ENCODE measurements at places on chromosomes 6 and 20. TPM values are rescaled to one million over a fixed set of nuclear protein-coding genes. Genes with fewer than 3 reads are reported as not detected.
A peak's percentile ranks its signal among the peaks of the same experiment; 100 is the strongest.

- no peak overlapping the region for H3K4me3 ChIP-seq
- DNase-seq = no peak
- H3K27ac ChIP-seq = no peak overlapping the region
- H3K4me1 ChIP-seq = no peaks in the 10 kb centered on the region
Measured at GRCh38 chr6:80519811-80520594, 413.5 kb downstream of the BCKDHB start.

- H3K27me3 ChIP-seq = peaks cover 7% of the 10 kb centered on the region
- DNase-seq = no peak
- peak overlapping the region; percentile 90 for H3K4me3 ChIP-seq
- H3K27ac ChIP-seq = peak overlapping the region; percentile 87
- H3K4me1 ChIP-seq = peaks cover 24% of the 10 kb centered on the region
Measured at GRCh38 chr6:7260291-7261031, 52.5 kb downstream of the SSR1 start.

DNA sequence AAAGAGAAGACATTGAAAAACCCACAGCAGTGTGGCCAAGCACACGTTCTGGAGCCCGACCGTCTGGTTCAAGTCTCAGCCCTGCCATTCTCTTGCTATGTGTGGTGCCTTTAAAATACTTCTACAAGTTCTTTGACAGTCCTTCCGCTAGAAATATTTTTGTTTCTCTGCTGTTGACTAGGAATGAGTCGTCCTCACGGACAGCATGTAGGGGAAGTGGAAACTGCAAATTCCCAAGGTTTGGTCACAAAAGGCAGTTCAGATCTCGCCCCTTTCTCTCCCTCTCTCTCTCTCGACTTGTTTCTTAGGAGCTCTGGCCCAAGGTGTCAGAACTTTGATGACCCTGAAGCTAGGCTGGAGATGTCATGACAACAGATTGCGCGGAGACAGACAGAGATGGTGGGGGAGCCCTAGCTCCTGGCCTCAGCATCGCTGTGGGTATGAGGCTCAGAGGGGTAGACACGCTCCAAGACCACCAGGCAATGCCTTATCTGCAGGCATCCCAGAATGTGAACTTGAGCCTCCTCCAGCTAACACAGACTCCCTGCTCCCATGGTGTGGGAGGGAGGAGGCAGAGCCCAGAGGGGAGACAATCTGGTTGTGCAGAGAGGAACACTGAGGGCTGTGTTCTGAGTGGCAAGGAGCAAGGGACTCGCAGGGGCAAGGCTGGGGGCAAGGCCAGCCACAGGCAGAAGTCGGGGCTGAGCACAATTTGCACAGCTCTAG is 368.9 kb upstream of the SULF2 start:
- no peak for DNase-seq
- no peak overlapping the region for H3K4me3 ChIP-seq
- H3K4me1 ChIP-seq = no peaks in the 10 kb centered on the region
- H3K27ac ChIP-seq = no peak overlapping the region
- peaks cover 3% of the 10 kb centered on the region for H3K27me3 ChIP-seq

DNA sequence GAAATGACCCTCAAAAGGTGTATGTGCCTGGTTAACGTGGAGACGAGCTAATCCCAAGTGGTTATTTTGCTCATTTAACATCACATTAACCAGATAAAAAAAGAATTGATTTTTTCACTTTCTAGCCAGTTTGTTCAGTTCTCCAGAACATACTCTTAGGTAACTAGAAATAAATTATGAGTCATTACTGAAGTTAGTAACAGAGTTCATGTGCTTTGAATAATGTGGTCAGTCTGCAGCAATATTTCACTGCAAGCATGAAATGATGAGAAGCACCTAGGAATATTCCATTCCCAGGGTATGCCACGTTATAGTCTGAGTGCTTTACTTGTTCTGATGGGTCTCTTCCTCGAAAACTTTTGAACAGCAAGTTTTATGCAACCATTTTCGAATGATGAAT is 138.3 kb upstream of the INSM1 start:
- no peaks in the 10 kb centered on the region for H3K4me1 ChIP-seq
- H3K36me3 ChIP-seq = no peaks in the 10 kb centered on the region
- H3K27me3 ChIP-seq = peaks cover 6% of the 10 kb centered on the region

DNA sequence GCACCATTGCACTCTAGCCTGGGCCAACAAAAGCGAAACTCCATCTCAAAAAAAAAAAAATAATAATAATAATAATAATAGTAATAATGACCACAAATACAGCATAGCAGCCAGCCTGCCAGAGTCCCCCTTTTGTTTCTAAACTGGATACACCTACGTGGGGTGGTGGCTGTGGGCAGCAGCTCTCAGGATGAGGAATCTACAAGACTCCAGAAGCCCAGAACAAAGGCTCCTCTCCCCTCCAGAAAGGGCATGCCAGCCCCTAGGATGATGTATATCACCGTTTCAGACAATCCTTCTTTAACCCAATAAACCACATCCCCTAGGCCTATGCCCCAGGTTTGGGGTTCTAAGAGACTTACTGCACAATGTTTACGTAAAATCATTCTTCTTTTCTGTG is 155.9 kb downstream of the QRSL1 start:
- H3K36me3 ChIP-seq = no peaks in the 10 kb centered on the region
- DNase-seq = no peak
- H3K27ac ChIP-seq = no peak overlapping the region
- peaks cover 13% of the 10 kb centered on the region for H3K27me3 ChIP-seq
- H3K4me3 ChIP-seq = no peak overlapping the region

GRCh38 chr6:47811443-47811842 is 29.6 kb downstream of the OPN5 start:
- DNase-seq = no peak
- H3K36me3 ChIP-seq = no peaks in the 10 kb centered on the region
- H3K4me1 ChIP-seq = no peaks in the 10 kb centered on the region
- no peak overlapping the region for H3K27ac ChIP-seq
- no peak overlapping the region for H3K4me3 ChIP-seq
- peaks cover 15% of the 10 kb centered on the region for H3K27me3 ChIP-seq

GRCh38 chr20:1293641-1294379 is 27.7 kb downstream of the SNPH start:
- H3K4me3 ChIP-seq = no peak overlapping the region
- peak overlapping the region; percentile 44 for H3K27ac ChIP-seq
- H3K36me3 ChIP-seq = peaks cover 10% of the 10 kb centered on the region
- no peaks in the 10 kb centered on the region for H3K27me3 ChIP-seq
- peaks cover 69% of the 10 kb centered on the region for H3K4me1 ChIP-seq
- DNase-seq = no peak

- no peak for DNase-seq
- H3K4me1 ChIP-seq = no peaks in the 10 kb centered on the region
Measured at GRCh38 chr6:144232176-144232831, 52.8 kb upstream of the UTRN start.

GRCh38 chr6:145373826-145374225 is 361.5 kb downstream of the EPM2A start:
- H3K36me3 ChIP-seq = no peaks in the 10 kb centered on the region
- peaks cover 5% of the 10 kb centered on the region for H3K4me1 ChIP-seq
- no peak for DNase-seq

GRCh38 chr6:47129129-47129528 is 87.0 kb upstream of the ADGRF1 start:
- no peak for DNase-seq
- peaks cover 3% of the 10 kb centered on the region for H3K27me3 ChIP-seq
- H3K36me3 ChIP-seq = no peaks in the 10 kb centered on the region
- H3K4me1 ChIP-seq = no peaks in the 10 kb centered on the region

DNA sequence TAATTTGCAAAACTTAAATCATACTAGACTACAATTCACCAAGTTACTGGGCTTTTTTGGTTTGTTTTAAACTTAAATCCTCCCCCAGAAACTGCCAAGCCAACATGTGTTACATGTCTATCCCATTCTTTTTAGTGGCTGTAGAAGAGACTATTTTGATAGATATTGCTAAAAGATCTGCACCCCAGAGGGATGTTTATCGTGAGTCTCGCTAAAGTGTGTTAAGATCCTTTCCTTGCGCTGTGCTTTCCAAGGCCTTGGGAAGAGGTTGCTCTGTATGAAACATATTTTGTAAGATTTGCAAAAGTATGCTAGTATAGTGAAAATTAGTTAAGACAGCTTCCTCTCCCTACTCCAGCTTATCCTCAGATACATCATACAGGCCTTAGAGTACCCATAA is 63.0 kb downstream of the GPX5 start:
- H3K27ac ChIP-seq = no peak overlapping the region
- H3K27me3 ChIP-seq = peaks cover 78% of the 10 kb centered on the region
- peaks cover 16% of the 10 kb centered on the region for H3K4me1 ChIP-seq
- DNase-seq = no peak
- peaks cover 2% of the 10 kb centered on the region for H3K36me3 ChIP-seq

DNA sequence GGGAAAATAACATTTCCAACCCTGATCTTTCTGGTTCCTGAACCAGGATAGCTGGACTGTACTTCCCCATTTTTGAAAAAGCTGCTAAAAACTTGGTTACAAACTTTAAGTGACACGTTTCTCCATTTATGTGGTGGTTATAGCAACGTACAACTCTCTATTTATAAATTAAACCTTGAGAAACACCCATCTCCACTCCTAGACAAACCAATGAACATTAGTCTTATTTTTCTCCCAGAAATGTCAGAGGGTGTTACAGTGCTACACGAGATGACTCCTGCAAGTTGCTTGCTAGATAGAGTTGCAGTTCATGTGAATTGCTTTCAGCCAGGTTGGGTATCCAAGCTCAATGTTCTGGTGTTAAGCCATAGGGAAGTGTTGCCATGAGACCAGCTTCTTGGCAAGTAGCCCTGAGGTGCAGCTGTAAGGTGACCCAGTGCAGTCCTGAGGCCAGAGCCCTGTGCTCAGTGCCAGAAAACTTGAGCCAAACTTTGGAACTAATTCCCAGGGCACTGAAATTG is 51.3 kb upstream of the REV3L start:
- H3K27me3 ChIP-seq = no peaks in the 10 kb centered on the region
- no peak overlapping the region for H3K27ac ChIP-seq
- no peak for DNase-seq
- peaks cover 39% of the 10 kb centered on the region for H3K4me1 ChIP-seq

DNA sequence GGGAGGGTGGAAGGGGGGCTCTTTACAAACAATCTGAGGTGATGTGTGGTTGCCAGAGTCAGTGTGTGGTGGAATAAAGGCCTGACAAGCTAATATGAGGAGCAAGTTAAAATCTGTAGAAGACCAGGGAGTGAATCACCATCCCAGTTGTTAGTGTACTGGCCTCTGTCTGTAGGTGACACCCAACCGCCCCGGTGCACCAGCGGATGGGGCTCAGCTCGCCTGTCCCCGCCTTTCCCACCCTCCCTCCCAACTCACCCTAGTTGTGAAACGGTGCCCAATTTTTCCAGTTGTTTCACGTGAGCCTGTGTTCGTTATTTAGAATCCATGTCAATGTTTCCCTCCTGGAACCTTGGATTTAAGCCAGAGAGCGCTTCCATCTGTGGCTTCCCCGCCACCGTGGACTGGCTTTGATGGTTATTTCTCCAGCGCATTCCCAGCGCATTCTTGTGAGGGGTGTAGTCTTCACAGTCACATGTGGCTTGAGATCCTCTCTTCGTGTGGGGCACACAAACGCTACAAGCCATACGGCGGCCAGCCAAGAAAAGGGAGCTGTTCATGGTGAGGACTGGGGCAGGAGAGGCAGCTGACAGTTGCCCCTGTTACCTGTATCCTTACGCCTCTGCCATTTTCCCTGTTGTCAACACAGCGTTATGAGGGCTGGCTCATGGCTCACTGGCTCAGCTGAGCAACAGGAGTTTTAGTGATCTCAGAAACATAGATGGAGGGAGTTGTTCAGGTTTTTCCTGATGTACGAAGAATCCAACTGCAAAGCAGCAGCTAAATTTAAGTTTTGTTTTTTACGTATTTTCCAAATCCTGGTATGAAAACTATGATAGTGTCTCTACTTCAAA is 137.6 kb downstream of the ZDHHC14 start:
- H3K4me1 ChIP-seq = no peaks in the 10 kb centered on the region
- H3K36me3 ChIP-seq = no peaks in the 10 kb centered on the region
- DNase-seq = no peak
- H3K27ac ChIP-seq = no peak overlapping the region
- H3K27me3 ChIP-seq = no peaks in the 10 kb centered on the region

DNA sequence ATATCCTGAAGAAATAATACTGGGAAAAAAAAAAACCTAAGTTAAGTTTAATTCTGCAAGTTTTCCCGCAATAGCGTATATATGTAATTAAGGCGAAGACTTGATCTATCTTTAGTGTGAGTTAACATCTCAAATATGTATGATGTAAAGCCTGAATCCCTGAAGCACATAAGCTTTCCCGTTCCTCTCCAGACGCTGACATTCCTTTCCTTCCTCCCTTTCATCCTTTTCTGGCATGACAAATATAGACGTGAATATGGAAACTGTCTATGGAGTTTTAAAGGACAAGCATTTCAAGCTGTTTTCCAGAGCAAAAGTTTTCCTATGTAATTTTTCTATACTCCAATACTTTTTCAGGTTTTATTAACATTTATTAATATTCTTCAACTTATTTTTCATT is 637.0 kb downstream of the COL12A1 start:
- H3K27ac ChIP-seq = no peak overlapping the region
- DNase-seq = no peak
- H3K27me3 ChIP-seq = no peaks in the 10 kb centered on the region
- H3K4me3 ChIP-seq = no peak overlapping the region
- H3K4me1 ChIP-seq = no peaks in the 10 kb centered on the region

GRCh38 chr6:148578489-148578814 is 168.4 kb upstream of the UST start:
- no peaks in the 10 kb centered on the region for H3K4me1 ChIP-seq
- no peak overlapping the region for H3K27ac ChIP-seq

Gene C6orf58
- not detected for polyA plus RNA-seq

Gene IP6K3
- polyA plus RNA-seq = not detected

Gene CDH26
- polyA plus RNA-seq = 0.07 TPM

Gene NRN1
- polyA plus RNA-seq = not detected

Gene ARG1
- not detected for polyA plus RNA-seq

Gene ERGIC3
- 149 TPM for polyA plus RNA-seq

All from naive thymus-derived CD8-positive, alpha-beta T cell (primary cell).